ENCODE measurements at places on chromosomes 11 and 22. TPM values are rescaled to one million over a fixed set of nuclear protein-coding genes. Genes with fewer than 3 reads are reported as not detected.

- DNase-seq = no peak
- no peak overlapping the region for H3K4me3 ChIP-seq
- H3K36me3 ChIP-seq = no peaks in the 10 kb centered on the region
- H3K27me3 ChIP-seq = peaks cover 40% of the 10 kb centered on the region
Measured at GRCh38 chr11:134278356-134278755, 2.2 kb downstream of the GLB1L3 start.

DNA sequence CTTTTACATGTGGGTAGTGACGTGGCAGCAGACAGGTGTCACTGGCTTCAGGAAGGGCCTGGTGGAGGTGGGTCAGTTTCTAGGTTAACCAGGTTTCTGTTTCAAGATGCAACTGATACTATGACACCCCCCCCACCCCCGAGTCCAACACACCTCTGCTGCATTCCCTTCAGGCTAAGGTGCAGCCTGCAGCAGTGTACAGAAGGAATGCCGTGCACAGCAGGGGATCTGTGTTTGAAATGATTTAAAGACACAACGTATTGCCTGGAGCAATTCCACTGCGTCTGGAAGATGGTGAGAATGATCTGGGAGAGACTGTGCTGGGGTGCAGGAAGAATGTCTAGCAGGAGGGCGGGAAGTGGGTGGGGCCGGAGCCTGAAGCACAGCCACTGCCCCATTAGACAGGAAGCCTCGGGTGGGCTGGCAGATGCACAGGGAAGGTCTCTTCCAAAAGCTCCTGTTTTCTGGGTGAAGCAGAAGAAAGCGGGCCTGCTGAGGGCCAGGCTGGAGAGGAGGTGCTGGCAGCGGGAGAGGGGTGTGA is 11.9 kb upstream of the TESMIN start:
- H3K4me3 ChIP-seq = no peak overlapping the region
- no peak overlapping the region for H3K27ac ChIP-seq
- peaks cover 4% of the 10 kb centered on the region for H3K36me3 ChIP-seq
- DNase-seq = no peak
- no peaks in the 10 kb centered on the region for H3K27me3 ChIP-seq
- no peaks in the 10 kb centered on the region for H3K4me1 ChIP-seq

DNA sequence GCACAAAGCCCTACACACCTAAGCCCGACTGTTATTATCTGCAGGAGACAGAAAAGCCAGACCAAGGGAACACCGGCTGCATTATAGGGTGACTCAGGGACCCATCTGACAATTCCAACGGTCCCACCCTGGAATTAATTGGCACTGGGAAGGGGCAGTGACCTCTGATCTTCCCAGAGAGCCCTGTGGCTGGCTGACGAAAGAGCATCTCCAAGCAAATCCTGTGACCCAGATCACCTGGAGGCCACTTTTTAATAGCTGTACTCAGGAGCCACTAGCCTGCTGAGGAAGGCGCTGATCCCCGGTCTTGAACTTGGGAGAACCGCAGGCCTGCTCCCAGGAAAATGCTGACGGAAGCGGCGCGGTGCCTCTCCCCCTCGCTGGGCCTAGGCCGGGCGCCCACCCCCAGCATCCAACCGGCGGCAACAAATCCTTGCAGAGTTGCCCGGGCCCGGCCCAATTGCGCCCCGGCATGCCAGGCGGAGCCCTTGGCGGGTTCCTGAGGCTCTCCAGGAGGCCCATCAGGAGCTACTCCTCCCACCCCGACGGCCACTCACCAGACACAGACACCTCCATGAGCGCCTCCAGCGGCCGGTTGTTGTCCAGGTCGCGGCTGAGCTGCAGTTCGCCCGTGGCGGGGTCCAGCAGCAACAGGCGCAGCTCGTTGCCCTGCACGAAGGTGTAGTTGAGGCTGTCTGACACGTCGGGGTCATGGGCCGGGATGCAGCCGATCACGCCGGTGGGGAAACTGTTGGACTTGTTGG is 4.2 kb downstream of the CELSR1 start:
- no peak overlapping the region for H3K4me3 ChIP-seq
- H3K36me3 ChIP-seq = no peaks in the 10 kb centered on the region
- DNase-seq = no peak

DNA sequence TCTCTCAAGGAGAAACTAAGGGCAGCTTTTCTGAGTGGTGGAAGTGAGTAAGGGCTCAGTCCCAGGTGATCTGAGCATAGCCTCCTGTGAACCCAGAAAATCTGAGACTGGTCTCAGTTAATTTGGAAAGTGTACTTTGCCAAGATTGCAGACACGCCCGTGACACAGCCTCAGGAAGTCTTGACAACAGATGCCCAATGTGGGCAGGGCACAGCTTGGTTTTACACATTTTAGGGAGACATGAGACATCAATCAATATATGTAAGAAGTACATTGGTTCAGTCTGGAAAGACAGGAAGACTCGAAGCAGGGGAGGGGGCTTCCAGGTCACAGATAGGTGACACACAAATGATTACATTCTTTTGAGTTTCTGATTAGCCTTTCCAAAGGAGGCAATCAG is 13.5 kb upstream of the CRY2 start:
- peaks cover 10% of the 10 kb centered on the region for H3K4me1 ChIP-seq
- peak overlapping the region; percentile 72 for H3K27ac ChIP-seq
- peak overlapping the region; percentile 48 for H3K4me3 ChIP-seq

GRCh38 chr11:65854161-65854592 is 3.8 kb downstream of the CFL1 start:
- DNase-seq = no peak
- peaks cover 41% of the 10 kb centered on the region for H3K4me1 ChIP-seq
- H3K27ac ChIP-seq = peak overlapping the region; percentile 64

GRCh38 chr11:92211576-92212167 is 12.9 kb upstream of the FAT3 start:
- H3K27ac ChIP-seq = no peak overlapping the region
- no peaks in the 10 kb centered on the region for H3K27me3 ChIP-seq
- H3K4me3 ChIP-seq = no peak overlapping the region
- DNase-seq = no peak
- no peaks in the 10 kb centered on the region for H3K36me3 ChIP-seq
- H3K4me1 ChIP-seq = no peaks in the 10 kb centered on the region

- no peaks in the 10 kb centered on the region for H3K4me1 ChIP-seq
- no peak for DNase-seq
- peaks cover 24% of the 10 kb centered on the region for H3K27me3 ChIP-seq
- no peak overlapping the region for H3K4me3 ChIP-seq
- peaks cover 6% of the 10 kb centered on the region for H3K36me3 ChIP-seq
- no peak overlapping the region for H3K27ac ChIP-seq
Measured at GRCh38 chr11:111335549-111335948, 37.2 kb downstream of the POU2AF3 start.

GRCh38 chr11:64371201-64371600 is 12.2 kb downstream of the RPS6KA4 start:
- no peaks in the 10 kb centered on the region for H3K4me1 ChIP-seq
- H3K27ac ChIP-seq = no peak overlapping the region
- H3K36me3 ChIP-seq = peaks cover 6% of the 10 kb centered on the region

TMEM191C gene
- total RNA-seq = 1.4 TPM

DNA sequence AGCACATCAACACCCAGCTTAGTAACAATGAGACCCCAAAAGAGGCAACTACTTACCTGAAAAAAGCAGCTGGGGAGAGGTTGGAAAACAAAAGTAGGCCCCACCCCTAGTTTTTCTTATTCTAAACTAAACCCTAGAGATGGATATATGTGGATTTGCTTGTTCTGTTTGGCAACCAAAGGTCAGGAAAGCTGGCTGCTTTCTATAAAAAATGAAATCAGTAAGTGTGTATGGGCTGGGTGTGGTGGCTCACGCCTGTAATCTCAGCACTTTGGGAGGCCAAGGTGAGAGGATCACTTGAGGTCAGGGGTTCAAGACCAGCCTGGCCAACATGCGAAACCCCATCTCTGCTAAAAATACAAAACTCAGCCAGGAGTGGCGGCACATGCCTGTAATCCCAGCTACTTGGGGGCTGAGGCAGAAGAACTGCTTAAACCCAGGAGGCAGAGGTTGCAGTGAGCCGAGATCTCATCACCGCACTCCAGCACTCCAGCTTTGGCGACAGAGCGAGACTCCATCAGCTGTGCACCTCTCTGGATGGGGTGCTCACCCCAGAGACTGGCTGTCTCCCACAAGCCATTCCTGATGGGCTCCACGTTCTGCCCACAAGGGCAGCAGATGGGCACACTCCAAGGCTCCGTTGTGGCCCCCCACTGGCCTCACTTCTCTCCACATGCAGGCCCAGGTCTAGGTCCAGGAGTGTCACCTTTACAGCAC is 30.0 kb downstream of the PACSIN2 start:
- no peak overlapping the region for H3K4me3 ChIP-seq
- no peak overlapping the region for H3K27ac ChIP-seq
- H3K27me3 ChIP-seq = no peaks in the 10 kb centered on the region
- peaks cover 15% of the 10 kb centered on the region for H3K4me1 ChIP-seq
- no peak for DNase-seq

GRCh38 chr11:131987703-131988102 is 617.3 kb downstream of the NTM start:
- no peak for DNase-seq
- no peak overlapping the region for H3K4me3 ChIP-seq
- no peaks in the 10 kb centered on the region for H3K4me1 ChIP-seq
- H3K27me3 ChIP-seq = no peaks in the 10 kb centered on the region
- H3K36me3 ChIP-seq = no peaks in the 10 kb centered on the region

- H3K27me3 ChIP-seq = no peaks in the 10 kb centered on the region
- DNase-seq = no peak
- peak overlapping the region; percentile 93 for H3K4me3 ChIP-seq
- no peaks in the 10 kb centered on the region for H3K36me3 ChIP-seq
- peaks cover 24% of the 10 kb centered on the region for H3K4me1 ChIP-seq
Measured at GRCh38 chr11:114440121-114440860, 1.0 kb downstream of the REXO2 start.

TIMP3 gene
- total RNA-seq = not detected

PGR gene
- not detected for total RNA-seq

DNA sequence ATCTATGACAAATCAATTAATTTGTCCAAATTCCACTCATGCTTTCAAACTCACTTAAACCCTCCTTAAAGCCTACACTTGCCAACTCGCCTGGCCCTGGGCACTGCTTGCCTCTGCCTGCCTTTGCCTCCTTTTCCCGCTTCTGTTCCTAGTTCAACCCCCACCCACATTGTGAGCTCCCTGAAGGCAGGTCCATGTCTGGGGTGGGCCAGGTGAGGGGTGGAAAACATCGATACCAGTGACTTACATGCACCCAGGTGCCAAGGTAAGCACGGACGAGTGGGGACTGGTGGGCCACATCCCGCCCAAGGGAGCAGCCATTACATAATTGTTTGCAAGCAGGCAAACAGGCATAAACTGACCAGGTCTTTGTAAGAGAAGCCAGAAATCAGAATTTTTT is 146.2 kb downstream of the ST3GAL4 start:
- H3K4me1 ChIP-seq = no peaks in the 10 kb centered on the region
- H3K27me3 ChIP-seq = peaks cover 26% of the 10 kb centered on the region
- H3K4me3 ChIP-seq = no peak overlapping the region
- no peak for DNase-seq
- H3K27ac ChIP-seq = no peak overlapping the region

MS4A12 gene
- total RNA-seq = not detected

MRGPRX4 gene
- total RNA-seq = not detected

TRIM64 gene
- total RNA-seq = not detected

- no peaks in the 10 kb centered on the region for H3K36me3 ChIP-seq
- no peak overlapping the region for H3K27ac ChIP-seq
- DNase-seq = peak; percentile 34
- no peak overlapping the region for H3K4me3 ChIP-seq
Measured at GRCh38 chr11:2076441-2076840, 62.7 kb downstream of the IGF2 start.

GRCh38 chr11:680476-680875 is 14.5 kb downstream of the DEAF1 start:
- no peak overlapping the region for H3K4me3 ChIP-seq
- no peak overlapping the region for H3K27ac ChIP-seq
- peak; percentile 56 for DNase-seq
- no peaks in the 10 kb centered on the region for H3K27me3 ChIP-seq

GRCh38 chr22:38638728-38639127 is 17.5 kb downstream of the FAM227A start:
- no peak overlapping the region for H3K4me3 ChIP-seq
- no peak overlapping the region for H3K27ac ChIP-seq
- H3K36me3 ChIP-seq = no peaks in the 10 kb centered on the region
- no peak for DNase-seq
- H3K27me3 ChIP-seq = peaks cover 8% of the 10 kb centered on the region
